ENCODE measurements at places on chromosomes 2 and 18. TPM values are rescaled to one million over a fixed set of nuclear protein-coding genes. Genes with fewer than 3 reads are reported as not detected.

TMEM182 gene
- total RNA-seq: 3.9 TPM

C2orf49 gene
- total RNA-seq: 23.4 TPM

ITSN2 gene
- total RNA-seq: 43.4 TPM

CCDC102B gene
- total RNA-seq: 35.3 TPM

LHCGR gene
- total RNA-seq: not detected

PROC gene
- not detected for total RNA-seq

HAUS1 gene
- 37.0 TPM for total RNA-seq

C1QL2 gene
- total RNA-seq: not detected

KYNU gene
- 1.5 TPM for total RNA-seq

WDR54 gene
- 27.1 TPM for total RNA-seq

RGPD8 gene
- 9.5 TPM for total RNA-seq

ZNF532 gene
- total RNA-seq: 44.4 TPM

CYS1 gene
- total RNA-seq: 5.1 TPM

KANSL1L gene
- total RNA-seq: 21.8 TPM

UBXN4 gene
- total RNA-seq: 78.8 TPM

CD226 gene
- total RNA-seq: 0.33 TPM

CAPN10 gene
- 17.2 TPM for total RNA-seq

ACMSD gene
- total RNA-seq: not detected

TUBA3E gene
- total RNA-seq: not detected

EML6 gene
- 1.3 TPM for total RNA-seq

UGT1A8 gene
- not detected for total RNA-seq

SKOR2 gene
- not detected for total RNA-seq

HOXD4 gene
- not detected for total RNA-seq

IL1R1 gene
- 110 TPM for total RNA-seq

OR6B2 gene
- not detected for total RNA-seq

ANKRD36B gene
- total RNA-seq: 26.7 TPM

NHEJ1 gene
- 20.3 TPM for total RNA-seq

TFCP2L1 gene
- not detected for total RNA-seq

PKDCC gene
- 63.9 TPM for total RNA-seq

ERMN gene
- 0.17 TPM for total RNA-seq

KLHL30 gene
- 1.2 TPM for total RNA-seq

UGT1A3 gene
- total RNA-seq: not detected

Measured in fibroblast of lung (primary cell).